ENCODE measurements at places on chromosomes 1 and 21.

- no peak for DNase-seq
Observed at GRCh38 chr1:67133177-67133576, 1.6 kb downstream of the C1orf141 start.

- DNase-seq = no peak
Observed at GRCh38 chr1:204368996-204369726, 9.4 kb upstream of the PLEKHA6 start.

DNA sequence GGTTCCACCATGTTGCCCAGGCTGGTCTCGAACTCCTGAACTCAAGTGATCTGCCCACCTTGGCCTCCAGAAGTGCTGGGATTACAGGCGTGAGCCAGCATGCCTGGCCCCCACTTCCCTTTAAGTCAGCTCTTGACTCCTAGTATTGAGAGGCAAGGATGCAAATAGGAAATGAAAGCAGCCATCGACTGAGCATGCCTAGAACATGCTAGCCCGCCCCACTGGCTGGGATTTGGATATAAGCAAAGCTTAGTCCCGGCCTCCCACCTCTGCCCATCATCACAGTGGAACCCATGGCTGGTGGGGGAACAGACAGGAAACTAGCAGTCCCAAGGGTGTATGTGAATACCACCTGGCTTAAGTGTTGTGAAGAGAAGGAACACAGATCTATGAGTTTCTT, 10.5 kb downstream of the C1orf167 start:
- no peak for DNase-seq

DNA sequence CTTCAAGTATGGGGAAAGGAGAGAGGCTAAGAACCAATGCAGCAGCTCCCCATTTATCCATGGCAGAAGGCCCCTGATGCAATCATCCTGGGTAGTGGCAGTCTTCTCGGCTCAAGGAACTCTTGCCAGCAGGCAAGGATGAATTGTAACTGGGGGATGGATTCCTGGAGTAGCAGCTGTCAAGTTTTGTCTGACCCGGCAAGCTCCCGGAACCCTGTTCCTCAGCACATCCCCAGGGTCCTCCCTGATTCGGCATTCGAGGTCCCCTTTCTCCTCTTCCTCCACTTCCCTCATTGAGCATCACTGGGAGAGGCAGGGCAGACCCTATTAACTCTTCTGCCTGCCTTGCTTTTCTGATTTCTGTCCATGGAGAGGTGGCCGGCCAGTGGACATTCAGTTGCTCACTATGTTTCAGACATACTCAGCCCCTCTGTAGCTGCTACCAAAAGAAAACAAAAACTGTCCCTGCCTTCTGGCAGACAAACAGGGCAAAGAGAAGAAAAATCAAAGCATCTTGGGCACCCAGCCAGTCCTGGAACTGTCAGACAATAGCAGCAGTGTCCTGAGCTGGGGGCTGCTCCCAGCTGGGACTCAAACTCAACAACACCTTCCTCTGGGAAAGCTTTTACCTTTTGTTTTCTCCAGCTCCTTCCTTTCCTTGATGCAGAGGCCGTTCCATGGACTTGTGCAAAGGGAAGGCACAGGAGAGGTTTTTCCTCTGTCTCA, 5.6 kb upstream of the PTCH2 start:
- DNase-seq = no peak

GRCh38 chr1:205942631-205943159, 561 bp downstream of the SLC26A9 start:
- no peak for DNase-seq

GRCh38 chr1:233211106-233211505, 84.4 kb downstream of the PCNX2 start:
- no peak for DNase-seq

DNA sequence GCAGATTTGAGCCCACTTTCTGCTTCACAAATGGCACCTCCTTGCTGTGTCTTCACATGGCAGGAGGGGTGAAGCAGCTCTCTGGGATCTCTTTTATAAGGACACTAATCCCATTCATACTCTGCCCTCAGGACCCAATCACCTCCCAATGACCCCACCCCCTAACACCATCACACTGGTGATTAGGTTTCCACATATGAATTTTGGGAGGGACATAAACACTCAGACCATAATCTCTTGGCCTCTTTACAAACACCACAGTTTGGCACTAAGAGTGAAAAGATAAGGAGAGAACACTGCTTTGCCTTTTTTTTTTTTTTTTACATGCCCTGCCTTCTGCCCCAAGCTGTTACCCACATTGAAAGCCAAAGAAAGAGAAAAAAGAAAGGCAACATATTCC, 166.2 kb upstream of the NFIA start:
- DNase-seq = no peak

GRCh38 chr1:30083800-30084464, 639.5 kb downstream of the MATN1 start:
- no peak for DNase-seq

GRCh38 chr1:199929556-199929955, 98.0 kb upstream of the NR5A2 start:
- no peak for DNase-seq

- no peak for DNase-seq
Observed at GRCh38 chr1:204348722-204349121, 11.0 kb downstream of the PLEKHA6 start.

DNA sequence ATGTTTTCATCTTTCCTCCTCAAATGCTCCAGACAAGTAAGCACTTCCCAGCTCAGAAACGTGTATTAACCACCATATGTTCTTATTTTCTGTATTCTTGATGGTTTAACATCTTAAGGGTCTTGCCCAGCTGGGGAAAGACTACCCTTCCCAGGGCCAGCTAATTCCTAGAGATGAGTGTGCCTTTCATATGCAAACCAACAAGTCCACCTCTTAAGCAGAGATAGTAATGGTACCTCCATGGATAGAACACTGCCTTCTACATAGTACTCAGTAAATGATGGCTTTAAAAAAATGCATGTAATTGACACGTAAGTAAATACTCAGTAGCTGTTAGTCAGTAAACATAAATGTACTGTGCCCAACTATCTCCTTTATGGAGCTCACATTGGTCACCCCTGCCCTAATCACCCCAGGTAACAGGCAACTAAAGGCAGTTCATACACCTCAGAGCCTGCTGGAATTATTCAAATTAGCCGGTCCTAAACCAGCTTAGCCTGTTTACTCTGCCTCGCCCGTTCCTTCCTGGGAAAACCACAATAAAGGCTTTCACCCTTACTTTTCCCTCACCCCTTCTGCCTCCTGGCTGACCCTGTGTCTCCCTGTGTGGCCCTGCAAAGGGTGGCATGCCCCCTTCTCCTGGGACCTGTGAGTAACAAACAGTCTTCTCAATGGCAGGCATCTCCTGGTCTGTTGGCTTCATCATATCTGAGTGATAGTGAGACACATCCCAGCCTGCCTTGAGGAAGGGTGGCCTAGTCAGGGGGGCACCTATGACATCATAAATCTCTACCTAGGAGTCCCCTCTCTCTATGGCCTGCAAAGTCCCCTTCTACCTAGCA, 40.1 kb upstream of the KLHDC7A start:
- DNase-seq = no peak

Measured in cerebellar nuclear complex (tissue), 1 donor.